ENCODE measurements at places on chromosomes 4 and X. TPM values are rescaled to one million over a fixed set of nuclear protein-coding genes. Genes with fewer than 3 reads are reported as not detected.

The FAM200B gene
- total RNA-seq, result 20.5 TPM

The TLR6 gene
- 2.3 TPM for total RNA-seq

The PAGE5 gene
- total RNA-seq, result 0.66 TPM

The CHIC1 gene
- 7.2 TPM for total RNA-seq

The KLF8 gene
- 1.0 TPM for total RNA-seq

The FRAS1 gene
- total RNA-seq, result 1.8 TPM

The AMBN gene
- not detected for total RNA-seq

The DCAF16 gene
- 19.0 TPM for total RNA-seq

The LRIT3 gene
- total RNA-seq, result under 0.01 TPM

The F8 gene
- 7.9 TPM for total RNA-seq

The PNMA5 gene
- not detected for total RNA-seq

The SMIM43 gene
- total RNA-seq, result 0.83 TPM

The HTR2C gene
- total RNA-seq, result not detected

Measured in fibroblast of lung (primary cell).